ENCODE measurements at places on chromosomes 2 and 18.

GRCh38 chr2:181812106-181812743 is 79.3 kb upstream of the ITPRID2 start:
- DNase-seq = no peak

DNA sequence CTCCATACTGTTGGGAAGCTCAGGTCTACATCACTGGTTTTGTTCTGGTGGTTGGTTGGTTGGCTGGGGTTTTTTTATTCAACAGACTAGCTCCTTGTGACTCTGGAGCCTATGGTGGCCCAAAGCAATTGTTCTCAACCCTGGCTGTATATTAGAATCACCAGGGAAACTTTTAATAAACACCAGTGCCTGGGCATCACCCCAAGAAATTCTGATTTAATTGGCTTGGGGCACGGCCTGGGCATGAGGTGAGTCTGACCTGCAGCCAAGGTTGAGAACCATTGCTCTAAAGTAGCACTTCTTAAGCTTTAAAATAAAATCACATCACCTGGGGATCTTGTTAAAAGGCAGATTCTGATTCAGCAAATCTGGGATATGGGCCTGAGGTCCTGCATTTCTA is 184.1 kb downstream of the C1D start:
- no peak for DNase-seq

GRCh38 chr2:141438536-141438935 is 692.3 kb downstream of the LRP1B start:
- no peak for DNase-seq

GRCh38 chr2:241764275-241765241 is 12.1 kb upstream of the GAL3ST2 start:
- DNase-seq = no peak

DNA sequence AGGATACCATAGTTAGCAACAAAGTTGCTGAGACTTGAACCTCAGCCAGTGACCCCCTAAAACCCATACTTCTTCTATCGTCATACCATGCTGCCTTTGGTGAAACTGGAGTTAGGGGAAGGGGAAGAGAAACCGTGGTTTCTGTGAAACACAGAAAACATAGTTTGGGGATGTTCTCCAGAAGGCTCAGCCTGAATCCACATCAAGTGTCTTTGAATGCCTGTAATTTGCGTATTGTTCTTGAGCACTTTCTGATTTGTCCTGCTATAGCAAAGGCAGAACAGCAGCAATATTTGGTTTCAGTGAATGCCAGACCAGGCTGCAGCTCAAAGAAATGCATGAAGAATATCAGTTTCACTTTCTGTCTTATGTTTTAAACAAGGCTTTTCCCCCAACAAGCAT is 258.7 kb downstream of the TTC32 start:
- DNase-seq = no peak

- no peak for DNase-seq
Measured at GRCh38 chr2:227606476-227606875, 7.8 kb downstream of the SCYGR2 start.

- no peak for DNase-seq
Measured at GRCh38 chr2:161775971-161776370, 151.8 kb downstream of the SLC4A10 start.

Measured in activated CD4-positive, alpha-beta T cell treated with anti-CD3 and anti-CD28 coated beads, Interleukin-2, amount 50 U/mL, for 4 hours (primary cell).